ENCODE measurements at places on chromosomes 1 and 21. TPM values are rescaled to one million over a fixed set of nuclear protein-coding genes. Genes with fewer than 3 reads are reported as not detected.
A peak's percentile ranks its signal among the peaks of the same experiment; 100 is the strongest.

- DNase-seq = no peak
These were observed 7.6 kb downstream of the DNMT3L start for GRCh38 chr21:44253832-44254710.

DNA sequence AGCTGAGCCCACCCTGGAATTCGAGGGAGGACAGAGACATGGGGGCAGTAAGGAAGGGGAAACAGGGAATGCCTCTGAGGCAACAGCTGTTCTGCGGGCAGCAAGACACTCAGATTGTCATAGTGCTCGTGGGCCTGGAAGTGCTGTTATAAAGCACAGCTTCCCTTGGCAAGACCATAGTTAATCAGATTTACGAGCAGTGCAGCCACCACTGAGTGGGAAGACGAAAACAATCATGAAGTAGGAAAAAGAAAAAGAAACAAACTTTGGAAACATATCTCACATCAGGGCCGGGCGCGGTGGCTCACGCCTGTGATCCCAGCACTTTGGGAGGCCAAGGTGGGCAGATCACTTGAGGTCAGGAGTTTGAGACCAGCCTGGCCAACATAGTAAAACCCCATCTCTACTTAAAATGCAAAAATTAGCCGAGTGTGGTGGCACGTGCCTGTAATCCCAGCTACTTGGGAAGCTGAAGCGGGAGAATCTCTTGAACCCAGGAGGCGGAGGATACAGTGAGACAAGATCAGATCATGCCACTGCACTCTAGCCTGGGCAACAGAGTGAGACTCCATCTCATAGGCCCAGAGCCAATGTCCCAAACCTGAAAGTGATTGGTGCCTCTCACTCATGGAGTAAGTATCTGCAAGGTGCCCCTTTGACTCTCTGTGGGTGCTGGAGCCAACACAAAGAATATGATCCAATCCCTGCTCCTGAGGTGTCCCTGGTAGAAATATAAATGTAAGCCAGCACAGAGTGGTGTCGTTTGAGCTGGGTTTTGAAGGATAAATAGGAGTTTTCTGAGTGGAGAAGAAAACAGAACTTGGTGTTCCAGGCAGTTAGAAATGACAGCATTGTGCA is 55.6 kb upstream of the GPR153 start:
- no peak for DNase-seq

DNA sequence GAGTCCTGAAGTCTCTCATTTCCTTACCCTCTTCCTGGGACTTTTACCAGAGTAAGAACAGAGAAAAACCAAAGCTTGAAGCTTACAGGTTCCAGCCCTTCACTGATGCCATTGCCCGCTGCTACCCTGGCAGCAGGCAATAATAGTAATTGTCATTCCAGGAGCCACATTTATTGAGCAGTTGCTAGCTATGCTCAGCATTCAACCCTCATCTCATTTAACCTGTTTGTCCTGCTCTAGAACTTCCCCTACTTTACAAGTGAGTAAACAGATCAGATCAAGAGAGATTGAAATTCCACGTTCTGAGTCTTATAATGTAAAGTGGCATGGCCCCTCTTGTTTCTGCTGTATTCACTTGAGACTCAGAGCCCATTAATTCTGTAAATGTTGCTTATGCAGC is 80.4 kb downstream of the ATP1A1 start:
- no peak for DNase-seq

- DNase-seq = no peak
These were observed 774 bp upstream of the ANGPTL7 start for GRCh38 chr1:11188381-11188780.

DNA sequence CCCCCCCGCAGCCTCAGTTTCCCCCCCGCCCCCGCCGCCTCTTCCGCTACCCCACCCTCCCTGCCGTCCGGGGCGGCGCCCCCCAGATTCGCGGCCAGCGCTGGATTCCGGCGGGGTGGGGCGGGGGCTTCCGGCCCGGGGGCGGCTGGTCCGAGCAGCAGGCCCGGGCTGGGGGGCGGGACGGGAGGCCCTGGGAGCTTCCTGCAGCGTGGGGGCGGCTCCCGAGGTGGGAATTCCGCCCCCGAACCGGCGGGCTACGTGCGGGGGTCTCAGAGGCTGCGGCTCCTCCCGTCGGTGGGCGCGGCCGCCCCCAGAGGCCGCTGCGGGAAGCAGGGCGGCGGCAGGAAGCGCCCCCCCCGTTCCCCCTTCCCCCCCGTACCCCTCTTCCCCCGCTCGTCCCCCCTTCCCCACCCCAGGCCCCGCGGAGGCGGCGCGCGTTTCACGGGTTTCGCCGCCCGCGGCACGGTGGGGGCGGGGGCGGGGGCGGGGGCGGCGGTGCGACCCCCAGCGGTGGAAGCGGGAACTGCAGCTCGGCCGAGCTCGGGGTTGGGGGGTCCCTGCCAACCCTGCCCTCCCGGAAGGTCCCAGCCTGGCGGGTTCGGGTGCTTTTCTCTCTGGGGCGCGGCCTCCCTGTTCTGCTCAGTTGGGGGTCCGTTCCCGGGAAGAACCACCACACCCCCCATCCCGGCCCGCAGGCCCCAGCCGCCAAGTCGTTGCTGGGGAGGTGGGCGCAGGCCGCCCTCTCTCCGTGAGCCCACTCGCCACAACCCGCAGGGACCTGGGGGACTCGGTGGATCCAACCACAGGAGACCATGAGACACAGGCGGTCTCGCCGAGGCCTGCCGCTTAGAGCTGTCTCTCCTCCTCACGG is 76.3 kb downstream of the MORN1 start:
- peak; percentile 73 for DNase-seq

DNA sequence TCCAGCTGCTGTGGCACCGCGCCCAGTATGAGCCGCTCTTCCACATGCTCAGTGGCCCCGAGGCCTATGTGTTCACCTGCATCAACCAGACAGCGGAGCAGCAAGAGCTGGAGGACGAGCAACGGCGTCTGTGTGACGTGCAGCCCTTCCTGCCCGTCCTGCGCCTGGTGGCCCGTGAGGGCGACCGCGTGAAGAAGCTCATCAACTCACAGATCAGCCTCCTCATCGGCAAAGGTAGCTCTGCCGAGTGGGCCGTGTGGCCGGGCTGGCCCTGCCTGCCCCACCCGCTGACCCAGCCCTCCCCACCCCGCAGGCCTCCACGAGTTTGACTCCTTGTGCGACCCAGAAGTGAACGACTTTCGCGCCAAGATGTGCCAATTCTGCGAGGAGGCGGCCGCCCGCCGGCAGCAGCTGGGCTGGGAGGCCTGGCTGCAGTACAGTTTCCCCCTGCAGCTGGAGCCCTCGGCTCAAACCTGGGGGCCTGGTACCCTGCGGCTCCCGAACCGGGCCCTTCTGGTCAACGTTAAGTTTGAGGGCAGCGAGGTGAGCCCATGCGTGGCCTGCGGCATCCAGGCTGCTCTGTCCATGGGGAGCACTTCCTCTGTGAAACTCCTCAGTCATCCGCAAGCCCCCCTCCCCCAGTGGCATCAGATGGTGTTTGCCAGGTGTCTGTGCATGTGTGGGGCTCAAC is 64.2 kb downstream of the PIK3CD start:
- DNase-seq = no peak

GRCh38 chr1:102790997-102791396 is 317.3 kb downstream of the COL11A1 start:
- no peak for DNase-seq

DNA sequence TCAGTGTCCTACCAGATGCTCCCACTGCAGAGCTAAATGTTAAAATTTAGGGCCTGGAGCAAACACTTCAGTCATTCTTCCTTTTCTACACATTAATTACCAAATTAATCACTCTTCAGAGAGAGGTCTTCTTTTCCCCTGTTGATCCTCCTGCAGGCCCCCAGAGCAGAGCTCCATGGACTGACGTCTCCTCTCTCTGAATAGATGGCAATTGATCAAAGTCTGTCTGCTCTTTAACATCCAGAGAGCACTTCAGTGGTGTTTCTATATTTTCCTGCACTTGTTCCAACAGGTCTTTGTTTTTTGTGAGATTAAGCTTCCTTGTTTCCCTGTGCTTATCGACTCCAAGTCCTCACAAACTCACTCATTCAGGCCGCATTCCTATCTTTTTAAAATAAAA is 239.3 kb downstream of the SIPA1L2 start:
- DNase-seq = no peak

DNA sequence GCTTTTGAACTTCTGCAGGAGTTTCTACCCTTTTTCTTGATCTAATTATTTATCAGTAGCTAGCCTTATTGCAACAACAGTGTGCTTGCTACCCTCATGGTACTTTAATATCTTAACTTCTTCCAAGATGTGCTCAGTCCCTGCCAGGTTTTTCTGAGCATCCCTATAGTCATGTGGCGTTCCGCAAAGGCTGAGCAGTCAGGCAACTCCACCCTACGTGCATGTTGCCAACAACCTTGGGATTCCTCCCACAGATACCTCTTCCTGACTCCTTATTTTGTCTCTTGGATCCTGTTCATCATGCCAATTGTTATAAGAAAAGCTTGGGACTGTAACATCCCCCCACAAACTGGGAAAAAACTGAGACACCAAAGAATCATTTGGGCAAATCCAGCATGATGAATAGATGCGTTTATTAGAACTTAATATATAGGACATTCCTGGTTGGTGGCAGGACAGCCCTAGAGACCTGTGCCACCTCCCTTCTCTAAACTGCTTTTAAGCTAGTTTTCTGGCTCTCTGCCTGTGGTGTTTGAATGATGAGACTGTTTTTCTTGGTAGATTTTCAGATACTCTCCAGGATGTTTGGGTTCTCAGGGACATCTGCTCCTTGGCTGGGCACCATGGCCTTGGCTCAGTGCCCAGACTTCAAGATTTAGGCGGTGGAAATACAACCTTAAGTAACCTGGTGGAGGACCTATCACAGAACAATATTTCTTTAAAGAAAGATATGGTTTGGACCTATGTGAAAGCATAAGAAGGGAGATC is 27.1 kb upstream of the KCTD3 start:
- no peak for DNase-seq

DNA sequence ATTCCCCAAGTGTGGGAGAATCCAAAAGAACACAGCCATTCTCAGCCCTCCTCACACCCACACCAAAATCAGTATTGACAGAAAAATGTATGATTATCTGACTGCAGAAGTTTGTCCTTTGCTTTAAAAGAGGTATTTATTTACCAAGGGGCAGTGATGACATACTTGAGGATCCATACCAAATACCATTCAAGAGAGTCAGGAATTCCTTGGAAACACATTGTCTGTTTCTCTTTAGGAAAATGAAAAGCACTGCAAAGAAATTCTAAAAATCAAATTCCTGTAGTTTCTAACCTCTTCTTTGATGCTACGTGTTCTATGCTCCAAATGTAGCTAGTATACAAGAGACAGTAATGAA is 509.6 kb upstream of the CXADR start:
- no peak for DNase-seq

DNA sequence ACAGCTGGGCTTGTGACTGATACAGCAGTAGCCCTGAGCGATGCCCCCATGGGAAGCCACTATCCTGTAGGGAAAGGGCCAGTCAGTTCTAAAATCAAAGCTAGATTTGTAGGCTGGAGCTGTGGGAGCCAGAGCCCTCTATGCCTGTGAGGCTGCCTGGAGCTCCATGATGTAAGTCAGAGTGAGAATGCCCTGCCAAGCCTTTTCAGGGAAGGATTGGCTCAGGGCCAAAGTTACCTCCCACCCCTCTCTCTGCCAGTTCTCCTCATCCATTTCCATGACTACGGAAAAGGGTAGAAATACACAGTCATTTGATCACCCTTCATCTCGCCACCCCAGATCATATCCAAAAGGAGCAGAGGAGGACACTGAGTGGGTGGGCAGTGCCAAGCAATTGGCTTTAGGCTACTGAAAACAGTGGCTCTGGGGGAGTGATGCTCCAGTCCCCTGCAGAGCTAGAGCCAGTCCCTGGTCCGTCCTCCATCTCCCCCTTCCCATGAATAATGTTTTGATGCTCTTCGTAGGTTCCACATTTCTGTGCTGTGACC is 59.5 kb upstream of the KCNA3 start:
- DNase-seq = no peak

TGFB2 gene
- 14.0 TPM for polyA plus RNA-seq

SLC35F3 gene
- polyA plus RNA-seq = 0.55 TPM

S100A7 gene
- polyA plus RNA-seq = 0.43 TPM

ATP6V1G3 gene
- 3.2 TPM for polyA plus RNA-seq

MECR gene
- polyA plus RNA-seq = 29.1 TPM

POU2F1 gene
- polyA plus RNA-seq = 20.7 TPM

GUCA2A gene
- polyA plus RNA-seq = not detected
